ENCODE measurements at places on chromosomes 5 and 9. TPM values are rescaled to one million over a fixed set of nuclear protein-coding genes. Genes with fewer than 3 reads are reported as not detected.

FGF18 gene
- 1.6 TPM for total RNA-seq

DNA sequence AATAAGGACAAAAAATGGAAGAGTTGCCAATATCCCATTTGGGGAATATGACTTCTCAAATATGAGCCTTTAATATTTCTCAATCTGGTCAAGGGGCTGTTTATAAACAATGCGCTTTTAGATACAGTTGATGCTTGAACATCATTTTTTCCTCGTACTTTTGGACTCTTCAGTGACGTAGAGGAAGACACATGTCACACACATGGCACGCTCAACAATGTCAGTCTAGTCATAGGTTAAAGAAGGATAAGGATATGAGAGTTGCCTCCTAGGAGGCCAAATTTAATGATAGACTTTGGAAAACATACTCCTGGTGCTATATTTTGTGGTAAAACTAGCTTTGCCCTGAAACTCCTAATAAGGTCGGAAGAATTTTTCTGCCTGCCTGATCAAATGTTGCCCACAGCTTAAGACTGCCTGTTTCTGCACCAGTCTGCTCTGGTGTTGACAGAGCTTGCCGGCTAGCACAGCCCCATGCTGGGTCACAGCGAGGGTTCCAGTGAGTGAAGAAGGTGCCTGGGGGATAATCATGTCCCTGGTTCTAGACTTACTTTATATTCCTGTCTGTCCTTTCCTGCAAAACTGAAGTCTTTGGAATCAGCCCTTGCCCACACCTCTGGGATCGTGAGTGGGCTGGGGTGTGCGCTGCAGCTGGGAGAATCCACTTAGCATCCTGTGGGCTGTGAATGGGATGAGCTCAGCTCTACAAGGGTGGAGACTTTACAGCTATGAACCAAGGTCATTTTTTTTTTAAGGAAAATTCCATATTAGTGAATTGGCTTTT is 230.8 kb upstream of the IRX4 start:
- DNase-seq: no peak
- H3K27ac ChIP-seq: no peak overlapping the region
- H3K4me1 ChIP-seq: no peaks in the 10 kb centered on the region
- H3K4me3 ChIP-seq: no peak overlapping the region
- no peaks in the 10 kb centered on the region for H3K36me3 ChIP-seq

COQ4 gene
- 46.2 TPM for total RNA-seq

ZNF883 gene
- 2.6 TPM for total RNA-seq

DNA sequence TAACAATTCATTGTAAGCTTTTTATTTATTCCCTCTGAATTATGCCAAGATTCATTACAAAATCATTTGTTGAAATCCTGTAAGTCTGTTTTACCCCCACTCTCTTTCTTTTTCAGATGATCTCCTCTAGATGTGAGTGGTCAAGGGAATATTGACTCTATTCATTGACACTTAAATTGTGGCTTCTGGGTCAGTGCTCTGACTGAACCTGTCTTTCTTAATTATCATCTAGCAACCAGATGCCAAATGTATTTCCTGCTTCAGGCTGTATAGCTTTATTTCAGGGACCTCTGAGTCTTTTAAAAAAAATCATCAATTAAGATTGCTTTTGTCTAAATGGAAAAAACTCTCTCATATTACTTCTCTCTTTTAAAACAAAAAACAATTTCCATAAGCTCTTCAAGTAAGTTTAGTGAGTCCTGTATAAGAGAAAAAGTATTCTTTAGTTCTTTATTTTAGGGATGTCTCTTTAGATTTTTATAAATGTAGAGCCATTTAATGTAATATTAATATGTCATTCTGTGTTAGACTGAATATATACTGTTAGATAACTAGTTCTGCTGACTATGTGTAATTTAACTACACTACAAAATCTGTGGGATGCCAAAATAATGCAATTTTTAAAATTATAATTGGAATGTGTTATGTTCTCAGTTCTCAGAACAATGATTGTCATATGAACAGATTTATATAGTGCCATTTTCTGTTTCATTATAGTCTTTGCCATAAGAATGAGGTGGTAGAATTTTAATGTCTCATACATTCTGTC is 645.8 kb upstream of the EDIL3 start:
- no peaks in the 10 kb centered on the region for H3K27me3 ChIP-seq
- no peaks in the 10 kb centered on the region for H3K36me3 ChIP-seq
- H3K4me1 ChIP-seq: no peaks in the 10 kb centered on the region
- H3K4me3 ChIP-seq: no peak overlapping the region
- no peak for DNase-seq

AK3 gene
- total RNA-seq: 80.3 TPM

TTC16 gene
- 0.16 TPM for total RNA-seq

- no peak overlapping the region for H3K4me3 ChIP-seq
- no peaks in the 10 kb centered on the region for H3K4me1 ChIP-seq
- no peaks in the 10 kb centered on the region for H3K36me3 ChIP-seq
- H3K27me3 ChIP-seq: no peaks in the 10 kb centered on the region
Observed at GRCh38 chr9:111451570-111451969, 32.6 kb downstream of the ECPAS start.

DNA sequence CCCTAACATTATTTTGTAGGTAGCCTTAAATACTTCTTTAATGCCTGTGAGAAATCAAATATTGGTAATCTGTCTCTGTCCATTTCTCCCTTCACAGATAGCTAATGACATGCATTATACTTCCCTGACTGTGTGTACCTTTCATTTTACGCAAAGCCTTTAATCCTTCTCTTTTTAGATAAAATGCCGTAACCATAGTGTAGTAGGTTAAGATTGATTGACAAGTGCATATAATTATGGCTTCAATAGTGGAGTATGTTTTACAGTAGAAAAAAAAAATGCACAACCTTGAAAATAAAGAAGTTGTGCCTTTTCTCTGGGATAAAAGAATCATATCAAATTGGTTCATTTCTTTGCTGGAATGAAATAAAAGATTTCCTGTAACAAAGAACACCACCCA is 559.6 kb upstream of the GRAMD2B start:
- H3K27me3 ChIP-seq: no peaks in the 10 kb centered on the region
- no peaks in the 10 kb centered on the region for H3K4me1 ChIP-seq
- H3K27ac ChIP-seq: no peak overlapping the region
- no peak for DNase-seq

- no peak for DNase-seq
- H3K27ac ChIP-seq: no peak overlapping the region
- H3K27me3 ChIP-seq: no peaks in the 10 kb centered on the region
Observed at GRCh38 chr5:52760695-52761366, 26.9 kb upstream of the ITGA1 start.

MIGA2 gene
- 25.3 TPM for total RNA-seq

DNA sequence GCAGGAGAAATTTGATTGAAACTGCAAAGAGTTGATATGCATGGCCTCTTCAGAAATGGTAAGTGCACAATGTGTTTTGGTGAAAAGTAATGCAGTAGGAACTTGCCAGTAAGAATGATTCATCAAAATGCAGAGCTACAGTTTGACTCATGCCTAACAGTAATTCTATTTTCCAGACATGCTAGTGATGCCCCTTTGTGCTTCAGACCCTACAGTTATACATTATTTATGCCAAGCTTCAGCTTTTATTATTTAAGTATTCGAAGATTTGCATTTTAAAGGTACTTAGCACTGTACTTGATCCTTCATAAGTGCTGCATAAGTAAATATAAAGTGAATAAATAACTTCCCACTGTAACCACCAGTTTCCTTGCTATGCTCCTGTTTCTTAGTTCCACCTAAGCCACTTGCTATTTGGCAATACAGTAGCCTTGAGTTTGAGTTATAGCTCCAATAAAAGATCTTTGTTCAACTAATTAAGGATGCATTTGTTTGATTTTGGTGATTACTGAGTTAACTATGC is 3.6 kb upstream of the SPATA31E1 start:
- DNase-seq: no peak
- no peaks in the 10 kb centered on the region for H3K27me3 ChIP-seq
- no peak overlapping the region for H3K27ac ChIP-seq
- H3K36me3 ChIP-seq: no peaks in the 10 kb centered on the region

FER gene
- total RNA-seq: 27.2 TPM

GRCh38 chr9:80806671-80807070 is 882.7 kb downstream of the TLE1 start:
- H3K27me3 ChIP-seq: no peaks in the 10 kb centered on the region
- H3K4me3 ChIP-seq: no peak overlapping the region
- no peaks in the 10 kb centered on the region for H3K4me1 ChIP-seq
- H3K27ac ChIP-seq: no peak overlapping the region
- H3K36me3 ChIP-seq: no peaks in the 10 kb centered on the region

DNA sequence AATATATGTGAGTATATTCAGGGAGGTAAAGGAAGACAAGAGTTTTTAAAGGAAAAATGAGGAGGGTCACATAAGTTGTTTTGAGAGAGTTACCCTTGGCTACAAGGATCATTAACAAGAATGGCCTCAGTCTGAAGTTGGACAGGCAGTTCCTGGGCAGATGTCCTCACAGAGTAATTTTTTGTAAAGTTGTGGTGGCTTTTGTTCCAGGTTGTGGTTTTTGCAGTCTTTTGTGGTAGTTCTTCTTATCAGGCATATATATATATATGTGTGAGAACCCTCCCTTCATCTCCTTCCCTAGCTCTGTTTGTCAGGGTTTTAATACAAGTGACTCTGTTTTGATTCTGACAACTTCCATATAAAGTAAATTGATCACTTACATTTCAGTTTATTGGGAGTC is 60.0 kb downstream of the CSNK1G3 start:
- H3K4me3 ChIP-seq: no peak overlapping the region
- H3K36me3 ChIP-seq: no peaks in the 10 kb centered on the region
- DNase-seq: no peak
- H3K27me3 ChIP-seq: no peaks in the 10 kb centered on the region
- no peaks in the 10 kb centered on the region for H3K4me1 ChIP-seq

SH2D3C gene
- 6.9 TPM for total RNA-seq

ELOVL7 gene
- total RNA-seq: 7.5 TPM

MED7 gene
- total RNA-seq: 14.4 TPM

DNA sequence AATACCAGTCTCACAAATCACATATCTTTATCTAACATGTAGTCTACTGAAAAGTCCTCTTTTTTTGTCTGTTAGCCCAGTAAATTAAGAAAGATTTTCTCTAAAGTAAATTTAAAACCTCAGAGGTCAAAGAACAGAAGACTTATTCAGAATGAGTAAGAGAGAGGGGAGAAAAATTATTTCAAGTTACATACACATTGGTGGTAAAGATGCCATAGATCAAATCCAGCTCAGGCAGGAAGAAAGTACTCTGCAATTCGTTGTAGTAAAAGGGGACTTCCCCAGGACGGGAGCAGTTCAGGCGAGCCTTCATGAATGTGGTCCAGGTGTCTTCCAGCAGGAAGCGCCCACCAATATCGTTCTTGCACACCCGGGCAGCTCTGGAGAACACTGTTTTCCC is 344.1 kb downstream of the SEMA5A start:
- H3K4me3 ChIP-seq: no peak overlapping the region
- no peaks in the 10 kb centered on the region for H3K27me3 ChIP-seq
- no peaks in the 10 kb centered on the region for H3K4me1 ChIP-seq
- no peak overlapping the region for H3K27ac ChIP-seq
- H3K36me3 ChIP-seq: no peaks in the 10 kb centered on the region
- DNase-seq: no peak
